ENCODE measurements at places on chromosomes 4 and X.
A peak's percentile ranks its signal among the peaks of the same experiment; 100 is the strongest.

- no peaks in the 10 kb centered on the region for H3K27me3 ChIP-seq
- H3K4me1 ChIP-seq: peaks cover 22% of the 10 kb centered on the region
- H3K27ac ChIP-seq: peak overlapping the region; percentile 29
- H3K4me3 ChIP-seq: peak overlapping the region; percentile 100
- peaks cover 21% of the 10 kb centered on the region for H3K36me3 ChIP-seq
- DNase-seq: no peak
Measured at GRCh38 chr4:56981795-56982201, 3.1 kb downstream of the POLR2B start.

- no peak overlapping the region for H3K27ac ChIP-seq
- DNase-seq: no peak
- no peaks in the 10 kb centered on the region for H3K4me1 ChIP-seq
- H3K4me3 ChIP-seq: no peak overlapping the region
- peaks cover 36% of the 10 kb centered on the region for H3K36me3 ChIP-seq
- no peaks in the 10 kb centered on the region for H3K27me3 ChIP-seq
Measured at GRCh38 chr4:151702256-151702655, 58.6 kb downstream of the GATB start.

DNA sequence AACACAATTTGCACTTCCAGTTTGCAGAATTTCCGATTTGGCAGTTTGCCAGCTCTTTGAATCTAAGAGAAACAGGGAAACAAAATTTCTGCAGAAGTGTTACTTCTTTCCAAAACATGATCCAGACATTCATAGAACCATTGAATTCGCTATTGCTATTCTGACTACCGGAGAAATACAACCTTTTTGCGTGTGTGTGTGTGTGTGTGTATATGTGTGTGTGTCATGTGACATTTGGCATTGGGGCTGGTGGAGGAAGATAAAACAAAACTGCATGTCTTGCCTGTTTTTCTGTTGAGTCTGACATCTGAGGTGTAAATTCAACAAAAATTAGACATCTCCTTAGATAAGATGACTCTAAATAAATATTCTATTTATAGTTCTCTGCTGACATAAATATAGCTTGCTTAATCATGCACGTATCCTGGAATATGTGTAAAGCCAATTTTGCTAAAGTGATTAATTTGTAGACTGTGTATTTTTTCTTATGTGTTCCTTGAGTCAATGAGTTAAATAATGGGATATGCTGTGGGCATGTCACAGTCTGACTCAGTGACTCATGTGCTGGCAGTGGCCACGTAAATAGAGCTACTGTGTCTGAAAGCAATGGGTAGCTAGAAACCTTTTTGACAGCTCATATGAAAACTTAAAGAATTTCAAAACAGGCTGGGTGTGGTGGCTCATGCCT is 98.9 kb downstream of the HPGD start:
- H3K36me3 ChIP-seq: no peaks in the 10 kb centered on the region
- DNase-seq: no peak
- H3K4me1 ChIP-seq: peaks cover 7% of the 10 kb centered on the region

- no peak overlapping the region for H3K4me3 ChIP-seq
- no peak overlapping the region for H3K27ac ChIP-seq
- DNase-seq: no peak
- no peaks in the 10 kb centered on the region for H3K27me3 ChIP-seq
- H3K36me3 ChIP-seq: no peaks in the 10 kb centered on the region
Measured at GRCh38 chrX:29419774-29420553, 795.4 kb upstream of the MAGEB2 start.

- H3K27ac ChIP-seq: no peak overlapping the region
- H3K27me3 ChIP-seq: no peaks in the 10 kb centered on the region
- no peaks in the 10 kb centered on the region for H3K36me3 ChIP-seq
Measured at GRCh38 chrX:5702890-5703289, 525.8 kb downstream of the NLGN4X start.

- H3K4me3 ChIP-seq: no peak overlapping the region
- no peaks in the 10 kb centered on the region for H3K4me1 ChIP-seq
- no peak for DNase-seq
- no peaks in the 10 kb centered on the region for H3K36me3 ChIP-seq
- no peak overlapping the region for H3K27ac ChIP-seq
- H3K27me3 ChIP-seq: no peaks in the 10 kb centered on the region
Measured at GRCh38 chr4:96952610-96953009, 1112.7 kb downstream of the PDHA2 start.

- H3K4me3 ChIP-seq: no peak overlapping the region
- H3K27ac ChIP-seq: no peak overlapping the region
- peaks cover 8% of the 10 kb centered on the region for H3K27me3 ChIP-seq
Measured at GRCh38 chrX:13934731-13935130, 95.0 kb downstream of the GEMIN8 start.

- H3K27ac ChIP-seq: no peak overlapping the region
- no peak overlapping the region for H3K4me3 ChIP-seq
- no peaks in the 10 kb centered on the region for H3K27me3 ChIP-seq
- H3K36me3 ChIP-seq: peaks cover 17% of the 10 kb centered on the region
Measured at GRCh38 chr4:1973218-1973617, 35.6 kb downstream of the NELFA start.

DNA sequence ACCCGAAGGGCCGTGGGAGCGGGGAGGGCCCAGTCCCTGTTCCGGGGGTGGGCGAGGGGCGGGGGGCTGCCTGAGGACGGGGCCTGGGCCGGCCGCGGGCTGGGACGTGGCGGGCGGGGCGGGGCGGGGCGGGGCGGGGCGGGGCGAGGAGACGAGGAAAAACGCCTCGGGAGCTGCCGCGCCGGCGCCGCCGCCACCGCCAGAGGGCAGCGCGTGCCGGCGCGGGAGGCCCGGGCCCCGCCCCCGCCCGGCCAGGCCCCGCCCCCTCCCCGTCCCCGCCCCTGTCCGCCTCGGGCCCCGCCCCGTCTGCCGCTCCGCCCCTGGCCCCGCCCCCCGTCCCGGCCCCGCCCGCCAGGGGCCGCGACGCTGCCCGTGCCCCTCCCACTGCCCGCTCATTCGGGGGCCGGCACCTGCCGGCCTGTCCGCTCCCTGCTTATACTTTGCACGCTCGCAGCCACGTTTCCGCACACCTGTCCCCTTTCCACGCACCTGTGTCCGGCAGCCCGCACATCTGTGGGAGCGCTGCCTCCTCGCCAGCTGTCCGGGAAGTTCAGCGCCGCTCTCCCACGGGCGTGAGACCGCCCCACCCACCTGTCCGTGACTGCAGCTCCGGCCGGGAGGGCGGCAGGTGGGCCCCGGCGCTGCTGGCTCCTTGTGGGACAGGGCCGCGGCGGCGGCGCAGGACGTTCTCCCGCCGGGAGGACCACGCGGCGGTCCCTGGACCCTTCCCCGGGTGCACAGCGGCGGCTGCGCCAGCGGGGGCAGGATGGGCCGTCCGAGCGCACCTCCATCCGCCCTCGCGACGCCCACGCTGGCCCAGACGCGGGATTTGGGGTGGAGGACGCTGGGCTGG is 1.7 kb upstream of the FGFRL1 start:
- H3K27ac ChIP-seq: no peak overlapping the region
- H3K36me3 ChIP-seq: no peaks in the 10 kb centered on the region
- peaks cover 6% of the 10 kb centered on the region for H3K4me1 ChIP-seq
- DNase-seq: no peak
- H3K27me3 ChIP-seq: peaks cover 44% of the 10 kb centered on the region
- H3K4me3 ChIP-seq: peak overlapping the region; percentile 81

DNA sequence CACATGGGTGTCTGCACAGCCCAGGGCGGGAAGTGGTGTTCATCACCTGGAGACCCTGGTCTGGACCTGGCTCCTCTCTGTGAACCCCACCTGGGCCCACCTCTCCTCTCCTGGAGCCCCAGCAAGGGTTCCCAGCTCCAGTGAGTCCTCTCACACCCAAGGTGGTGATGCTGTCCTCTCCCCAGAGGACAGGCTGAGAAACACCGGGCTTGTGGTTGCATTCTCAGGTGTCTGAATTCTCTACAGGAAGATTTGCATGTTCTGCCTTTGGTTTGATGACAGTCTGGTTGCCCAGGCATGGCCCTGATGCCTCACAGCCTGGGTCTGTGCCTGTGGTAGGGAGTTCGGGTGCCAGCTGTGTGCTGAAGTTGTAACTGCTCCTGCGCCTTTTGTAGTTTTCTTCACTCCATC is 3.8 kb downstream of the MAEA start:
- no peaks in the 10 kb centered on the region for H3K27me3 ChIP-seq
- peaks cover 34% of the 10 kb centered on the region for H3K4me1 ChIP-seq
- H3K4me3 ChIP-seq: no peak overlapping the region
- H3K27ac ChIP-seq: no peak overlapping the region

DNA sequence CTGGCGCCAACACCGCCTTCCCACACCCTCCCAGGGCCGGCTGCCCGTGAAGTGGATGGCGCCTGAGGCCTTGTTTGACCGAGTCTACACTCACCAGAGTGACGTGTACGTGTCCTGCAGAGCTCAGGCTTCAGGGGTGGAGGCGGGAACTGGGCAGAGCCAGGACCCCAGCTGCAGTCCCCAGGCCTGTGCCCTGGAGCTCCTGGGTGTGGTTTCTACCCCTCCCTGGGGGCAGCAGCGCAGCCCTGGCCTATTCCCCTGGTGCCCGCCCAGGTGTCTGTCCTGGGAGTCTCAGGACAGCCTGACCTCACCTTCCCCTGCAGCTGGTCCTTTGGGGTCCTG is 13.1 kb downstream of the FGFR3 start:
- no peaks in the 10 kb centered on the region for H3K36me3 ChIP-seq
- no peaks in the 10 kb centered on the region for H3K4me1 ChIP-seq
- H3K27ac ChIP-seq: no peak overlapping the region
